ENCODE measurements at places on chromosomes 6 and 20.

DNA sequence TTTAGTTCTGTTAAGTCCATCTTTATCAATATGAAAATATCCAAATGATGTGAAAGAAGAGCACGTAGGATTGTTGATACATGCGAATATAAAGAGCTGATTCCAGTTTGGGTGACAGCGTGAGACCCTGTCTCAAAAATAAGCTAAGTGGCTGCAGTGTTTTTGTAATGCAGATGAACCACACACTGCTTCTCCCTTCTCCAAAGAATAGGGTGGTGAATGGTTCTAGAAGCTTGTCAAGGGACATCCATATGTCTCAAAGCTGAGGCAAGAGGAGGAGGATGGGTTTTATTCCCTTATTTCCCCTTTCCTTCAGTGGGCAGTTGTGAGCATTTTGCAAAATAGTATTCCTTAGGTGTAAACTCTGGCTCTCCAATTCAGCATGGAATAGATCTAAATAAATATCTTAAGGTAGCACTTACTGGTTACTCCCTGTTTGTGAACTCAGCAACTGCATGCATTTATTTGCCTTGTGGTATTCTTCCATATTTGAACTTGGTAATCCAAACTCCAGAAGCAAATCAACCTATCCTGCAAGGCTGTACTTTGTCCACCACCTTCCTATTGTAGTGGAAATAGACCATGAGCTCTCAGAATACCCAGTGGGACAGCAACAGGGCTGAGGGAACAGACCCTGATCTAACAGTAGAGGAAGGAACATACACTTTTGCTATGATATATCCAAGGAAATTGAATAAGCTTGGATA lies 38.0 kb downstream of the XRN2 start:
- DNase-seq = no peak

- DNase-seq = no peak
Measured at GRCh38 chr20:62066983-62067433, 1.3 kb upstream of the TAF4 start.

DNA sequence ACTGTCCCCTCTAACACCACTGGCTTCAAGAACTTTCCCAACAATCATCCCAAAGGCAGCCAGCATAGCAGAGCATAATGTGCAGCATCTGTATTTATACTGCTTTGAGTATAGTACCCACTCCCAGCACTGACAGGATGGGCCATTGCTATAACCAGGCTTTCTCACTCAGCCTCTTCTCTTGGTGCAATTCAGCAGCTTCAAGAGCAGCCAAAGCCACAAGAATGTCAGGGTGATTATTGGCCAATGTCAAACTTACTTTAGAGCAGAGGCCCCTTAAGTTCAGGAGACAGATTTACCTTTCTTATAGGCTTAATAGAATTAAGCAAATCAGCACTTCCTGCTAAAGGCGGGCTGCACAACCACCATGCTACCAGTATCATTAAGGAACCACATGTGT lies 232.4 kb upstream of the RSPO3 start:
- DNase-seq = no peak

GRCh38 chr6:125008261-125008703 lies 46.0 kb downstream of the RNF217 start:
- DNase-seq = no peak

DNA sequence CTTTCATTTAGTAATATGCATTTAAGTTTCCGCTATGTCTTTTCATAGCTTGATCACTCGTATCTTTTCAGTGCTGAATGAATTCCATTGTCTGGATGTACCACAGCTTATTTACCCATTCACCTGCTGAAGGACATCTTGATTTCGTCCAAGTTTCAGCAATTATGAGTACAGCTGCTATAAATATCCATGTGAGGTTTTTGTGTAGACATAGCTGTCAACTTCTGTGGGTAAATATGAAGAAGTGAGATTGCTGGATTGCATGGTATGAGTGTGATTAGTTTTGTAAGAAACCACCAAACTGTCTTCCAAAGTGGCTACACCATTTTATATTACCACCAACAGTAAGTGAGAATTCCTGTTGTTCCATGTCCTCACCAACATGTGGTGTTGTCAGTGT lies 79.2 kb upstream of the STMND1 start:
- DNase-seq = no peak

GRCh38 chr20:59571151-59571550 lies 33.2 kb upstream of the PHACTR3 start:
- no peak for DNase-seq

- DNase-seq = no peak
Measured at GRCh38 chr20:62316331-62317166, 13.8 kb downstream of the ADRM1 start.

- peak; percentile 55 for DNase-seq
Measured at GRCh38 chr20:18276821-18277220, 11.5 kb upstream of the ZNF133 start.

GRCh38 chr20:38222231-38222922 lies 38.2 kb downstream of the KIAA1755 start:
- DNase-seq = peak; percentile 21

- DNase-seq = no peak
Measured at GRCh38 chr6:114024746-114025145, 53.8 kb upstream of the HDAC2 start.

GRCh38 chr6:7637533-7637932 lies 47.5 kb downstream of the SNRNP48 start:
- DNase-seq = no peak

- DNase-seq = no peak
Measured at GRCh38 chr6:157528931-157529653, 148.1 kb downstream of the ZDHHC14 start.

- no peak for DNase-seq
Measured at GRCh38 chr6:467111-467510, 75.6 kb downstream of the IRF4 start.

GRCh38 chr6:149985481-149985937 lies 21.8 kb downstream of the ULBP1 start:
- DNase-seq = no peak

DNA sequence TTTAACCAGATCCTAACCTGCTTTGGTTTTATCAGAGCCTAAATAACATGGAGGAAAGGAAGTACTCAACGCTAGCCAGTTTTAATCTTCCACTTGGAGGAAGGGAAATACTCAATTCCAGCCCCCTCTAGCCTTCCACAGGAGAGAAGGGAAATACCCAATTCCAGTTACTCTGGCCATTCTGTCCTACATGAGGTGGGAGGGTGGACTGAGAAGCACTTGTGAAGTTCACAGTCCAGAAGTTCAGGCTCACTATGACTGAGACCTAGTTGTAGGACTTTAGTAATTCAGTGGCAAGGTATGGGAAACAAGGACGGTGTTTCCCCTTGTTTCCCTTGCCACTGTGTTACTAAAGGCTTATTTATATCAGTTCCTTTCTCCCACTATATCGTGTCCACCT lies 672.0 kb downstream of the RFPL4B start:
- no peak for DNase-seq

DNA sequence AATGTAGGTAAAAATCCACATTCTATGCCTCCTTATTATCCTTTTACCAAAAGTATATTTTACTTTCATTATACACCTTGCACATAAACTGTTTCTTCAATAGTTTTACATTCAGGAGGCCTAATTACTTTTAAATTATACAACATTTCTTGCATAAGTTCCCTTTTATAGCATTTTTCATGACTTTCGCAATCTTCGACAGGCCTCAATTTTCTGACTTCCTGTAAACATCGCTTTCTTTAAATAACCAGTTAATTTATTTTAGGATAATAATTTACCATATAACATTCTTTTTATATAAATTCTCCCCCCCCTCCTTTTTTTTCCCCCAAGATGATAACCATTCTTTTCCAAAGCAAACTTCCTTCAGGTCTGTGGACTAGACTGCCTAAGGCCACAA lies 9.2 kb downstream of the SLC35A1 start:
- no peak for DNase-seq

DNA sequence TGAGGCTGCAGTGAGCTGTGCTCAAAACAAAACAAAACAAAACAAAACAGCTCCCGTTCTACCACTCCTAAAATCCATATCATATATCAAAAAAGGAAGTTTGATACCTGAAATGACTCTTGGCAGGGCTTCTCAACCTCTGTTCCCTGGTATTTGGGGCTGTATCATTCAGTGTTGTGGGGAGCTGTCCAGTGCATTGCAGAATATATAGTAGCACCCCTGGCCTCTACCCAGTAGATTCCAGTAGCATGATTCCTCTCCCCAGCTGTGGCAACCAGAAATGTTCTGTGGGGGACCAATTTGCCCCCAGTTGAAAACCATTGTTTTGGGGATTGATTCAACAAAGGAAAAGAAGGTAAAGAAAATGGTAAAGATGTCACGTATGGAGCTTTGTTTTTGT lies 238.9 kb downstream of the PRL start:
- no peak for DNase-seq

GRCh38 chr6:167397712-167398111 lies 72.8 kb downstream of the TTLL2 start:
- DNase-seq = no peak

DNA sequence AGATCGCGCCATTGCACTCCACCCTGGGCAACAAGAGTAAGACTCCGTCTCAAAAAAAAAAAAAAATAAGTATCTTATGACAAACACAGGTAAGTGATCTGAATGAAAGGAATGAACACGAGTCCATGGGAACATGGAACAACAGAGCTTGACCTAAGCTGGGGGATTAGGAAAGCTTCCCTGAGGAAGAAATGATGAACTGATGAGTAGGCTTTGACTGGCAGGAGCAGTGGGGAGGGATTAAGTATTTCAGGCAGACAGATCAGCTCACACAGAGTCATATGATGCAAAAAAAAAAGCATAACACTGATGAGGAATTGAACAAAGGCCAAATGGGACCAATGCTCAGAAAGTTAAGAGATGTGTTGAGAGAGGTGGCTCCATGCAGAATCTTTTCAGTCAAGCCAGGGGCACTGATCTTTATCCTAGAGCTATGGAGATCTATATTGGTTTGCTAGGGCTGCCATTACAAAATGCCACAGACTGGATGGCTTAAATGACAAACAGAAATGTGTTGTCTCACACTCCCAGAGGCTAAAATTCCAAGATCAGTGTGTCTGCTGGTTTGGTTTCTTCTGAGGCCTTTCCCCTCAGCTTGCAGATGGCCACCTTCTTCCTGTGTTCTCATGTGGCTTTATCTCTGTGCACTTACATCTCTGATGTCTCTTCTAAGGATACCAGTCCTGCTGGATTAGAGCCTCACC lies 85.6 kb downstream of the ANKRD6 start:
- no peak for DNase-seq

- DNase-seq = no peak
Measured at GRCh38 chr20:35607003-35607735, 8.5 kb upstream of the SPAG4 start.

- no peak for DNase-seq
Measured at GRCh38 chr20:34200023-34200422, 41.2 kb upstream of the ASIP start.

GRCh38 chr20:19976595-19977372 lies 40.4 kb upstream of the NAA20 start:
- DNase-seq = no peak

DNA sequence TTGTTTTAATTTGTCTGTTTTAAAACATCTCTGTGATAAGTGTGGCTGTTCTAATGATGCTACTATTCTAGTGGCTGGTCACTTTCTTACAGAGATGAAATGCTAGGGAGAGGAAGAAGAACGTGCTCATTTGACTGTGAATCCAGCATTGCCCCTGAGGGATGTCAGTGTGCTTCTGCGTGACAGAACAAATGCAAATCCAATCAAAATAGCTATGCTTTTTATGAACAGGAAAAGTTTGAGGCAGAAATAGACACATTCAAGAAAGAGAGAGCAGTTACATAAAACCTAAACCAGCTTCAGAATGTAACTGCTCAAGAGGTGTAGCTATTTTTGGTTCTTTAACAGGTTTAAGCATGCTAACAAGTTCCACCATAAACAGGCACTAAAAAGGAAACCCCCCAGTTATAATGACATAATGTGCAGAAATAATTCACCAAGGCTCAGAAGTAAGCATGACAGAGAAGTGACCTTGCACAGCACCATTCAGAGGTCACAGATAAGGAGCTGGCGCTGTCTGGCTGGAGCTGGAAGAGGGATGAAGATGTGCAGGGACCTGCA lies 385.3 kb downstream of the EPM2A start:
- DNase-seq = no peak

DNA sequence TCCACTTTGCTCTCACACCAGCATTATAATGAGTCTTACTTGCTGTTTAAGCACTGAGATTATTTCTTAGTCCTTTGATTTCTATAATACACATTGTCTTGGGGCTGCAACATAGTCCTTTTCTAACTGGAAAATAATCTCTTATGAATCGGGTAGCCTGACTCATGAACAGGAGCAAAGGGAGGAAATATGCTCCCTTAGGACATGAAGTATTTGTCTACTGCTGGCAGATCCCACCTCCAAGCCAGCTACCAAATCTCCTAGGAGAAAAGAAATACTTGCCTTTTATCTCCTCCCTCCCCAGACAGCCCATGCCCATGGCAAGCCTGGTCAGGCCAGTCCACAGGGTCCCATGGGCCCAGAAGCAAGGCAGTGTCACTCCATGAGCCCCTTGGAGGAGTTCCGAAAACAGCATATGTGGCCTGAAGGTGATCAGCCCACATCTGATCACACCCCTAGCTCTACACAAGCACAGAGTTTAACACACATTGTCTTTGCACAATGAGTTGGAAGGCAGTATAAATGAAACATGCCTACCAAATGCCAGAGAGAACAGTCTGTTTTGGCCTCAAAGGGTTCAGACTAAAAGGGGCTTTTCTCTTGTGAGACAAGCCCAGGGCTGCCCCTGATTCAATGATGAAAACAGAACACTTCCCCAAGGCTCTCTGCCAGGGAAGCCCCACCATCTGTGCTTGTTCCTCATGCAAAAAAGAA lies 37.1 kb upstream of the SLC4A11 start:
- DNase-seq = no peak

GRCh38 chr6:11699576-11699975 lies 79.0 kb downstream of the ADTRP start:
- no peak for DNase-seq

GRCh38 chr6:11672256-11672655 lies 106.3 kb downstream of the ADTRP start:
- no peak for DNase-seq

GRCh38 chr6:105015482-105015881 lies 58.6 kb downstream of the LIN28B start:
- DNase-seq = no peak

GRCh38 chr6:100464162-100464851 lies 414 bp downstream of the SIM1 start:
- DNase-seq = no peak

- no peak for DNase-seq
Measured at GRCh38 chr20:57795342-57795697, 85.5 kb upstream of the PMEPA1 start.

DNA sequence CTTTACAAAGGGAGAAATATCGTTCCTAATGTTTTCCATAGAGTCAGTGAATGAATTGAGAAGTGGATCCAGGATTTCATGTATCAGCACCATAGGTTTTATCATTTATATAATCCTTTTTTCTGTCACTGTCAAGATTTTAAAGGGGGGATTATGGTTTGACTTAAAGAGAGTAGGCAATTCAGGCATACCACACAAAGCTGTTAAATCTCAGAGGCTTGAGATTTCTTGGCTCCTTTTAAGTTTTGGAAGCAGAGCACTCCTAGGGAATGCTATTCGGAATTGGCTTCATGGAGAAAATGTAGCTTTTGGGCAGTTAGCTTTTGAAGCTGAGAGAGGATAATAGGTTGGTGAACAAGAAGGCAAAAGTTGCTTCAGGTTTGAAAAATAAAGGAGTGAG lies 274.7 kb downstream of the SOX4 start:
- DNase-seq = no peak

- DNase-seq = no peak
Measured at GRCh38 chr6:119308048-119308570, 41.5 kb downstream of the MAN1A1 start.

GRCh38 chr20:3697588-3698305 lies 14.7 kb downstream of the SIGLEC1 start:
- DNase-seq = no peak
